ENCODE measurements at places on chromosomes 11 and 22. TPM values are rescaled to one million over a fixed set of nuclear protein-coding genes. Genes with fewer than 3 reads are reported as not detected.

C11orf65 gene
- total RNA-seq, result not detected

FERMT3 gene
- total RNA-seq, result 0.74 TPM

RDX gene
- 82.3 TPM for total RNA-seq

CREB3L1 gene
- total RNA-seq, result 5.5 TPM

OTUB1 gene
- 128 TPM for total RNA-seq

EPS8L2 gene
- total RNA-seq, result 114 TPM

FDX1 gene
- 16.0 TPM for total RNA-seq

ACAT1 gene
- total RNA-seq, result 86.0 TPM

HBE1 gene
- total RNA-seq, result not detected

Measured in A549 treated with GW870086 at 1 μM for 4 hours (cell line).